ENCODE measurements at places on chromosomes 12 and 14.

DNA sequence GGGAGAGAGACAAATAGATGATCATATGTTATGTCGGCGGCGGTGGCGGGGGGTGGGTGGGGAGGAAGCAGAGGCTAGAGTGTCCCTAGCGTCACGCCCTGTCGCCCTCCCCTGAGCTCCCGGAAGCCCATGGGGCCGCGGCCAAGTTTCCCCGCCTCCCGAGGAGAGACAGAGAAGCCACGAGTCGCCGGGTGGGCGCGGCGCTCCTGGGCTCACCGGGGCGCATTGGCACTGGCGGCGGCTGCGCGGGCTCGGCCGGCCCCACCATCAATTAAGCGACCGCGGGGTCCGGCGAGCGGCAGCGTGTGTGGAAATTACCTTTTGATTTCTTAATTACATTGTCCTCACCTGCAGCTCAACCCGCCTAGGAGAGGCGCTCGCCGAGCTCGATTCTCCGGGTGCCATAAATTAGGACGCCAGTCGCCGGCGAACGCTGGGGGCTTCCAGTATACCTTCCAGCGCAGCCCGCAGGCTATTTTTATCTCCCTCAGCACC, 119.9 kb upstream of the LHX5 start:
- no peak for DNase-seq

- DNase-seq = no peak
Measured at GRCh38 chr12:16785524-16785923, 179.6 kb upstream of the LMO3 start.

GRCh38 chr14:74712499-74713394, at the start of the genes AREL1 and FCF1:
Gene AREL1, minus strand, starts transcription at chr14:74713080. Its CDS starts 27,465 bp downstream, at chr14:74685615.
Gene FCF1, plus strand, starts transcription at chr14:74713144. Its CDS starts 54 bp downstream, at chr14:74713198.
- DNase-seq = peak; percentile 93

- peak; percentile 84 for DNase-seq
Measured at GRCh38 chr14:75654127-75654732, 6.4 kb downstream of the ERG28 start.

DNA sequence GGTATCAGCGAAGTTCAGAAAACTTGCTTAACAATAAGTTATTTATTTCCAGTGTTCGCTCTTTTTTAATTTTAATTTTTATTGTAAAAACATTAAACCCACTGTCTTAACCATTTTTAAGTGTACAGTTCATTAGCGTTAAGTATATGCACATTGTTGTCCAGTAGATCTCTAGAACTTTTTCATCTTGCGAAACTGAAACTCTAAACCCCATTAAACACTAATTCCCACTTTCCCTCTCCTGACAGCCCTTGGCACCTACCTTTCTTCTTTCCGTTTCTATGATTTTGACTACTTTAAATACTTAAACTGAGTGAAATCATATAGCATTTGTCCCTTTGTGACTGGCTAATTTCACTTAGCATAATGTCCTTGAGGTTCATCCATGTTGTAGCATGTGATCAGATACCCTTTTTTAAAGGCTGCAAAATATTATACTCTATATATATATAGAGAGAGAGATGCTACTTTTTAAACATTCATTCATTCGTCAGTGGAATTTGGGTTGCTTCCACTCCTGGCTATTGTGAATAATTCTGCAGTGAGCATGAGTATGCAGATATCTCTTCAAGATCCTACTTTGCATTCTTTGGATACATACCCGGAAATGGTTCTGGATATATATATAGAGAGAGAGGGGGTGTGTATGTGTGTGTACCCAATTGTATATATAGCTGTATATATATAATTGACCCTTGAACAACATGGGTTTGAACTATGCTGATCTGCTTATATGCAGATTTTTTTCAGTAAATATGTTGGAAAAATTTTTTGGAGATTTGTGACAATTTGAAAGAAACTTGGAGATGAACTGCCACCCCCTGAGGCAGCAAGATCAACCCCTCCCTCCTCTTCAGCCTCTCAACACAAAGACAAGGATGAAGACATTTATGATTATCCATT, 74.7 kb upstream of the EVL start:
- DNase-seq = no peak

DNA sequence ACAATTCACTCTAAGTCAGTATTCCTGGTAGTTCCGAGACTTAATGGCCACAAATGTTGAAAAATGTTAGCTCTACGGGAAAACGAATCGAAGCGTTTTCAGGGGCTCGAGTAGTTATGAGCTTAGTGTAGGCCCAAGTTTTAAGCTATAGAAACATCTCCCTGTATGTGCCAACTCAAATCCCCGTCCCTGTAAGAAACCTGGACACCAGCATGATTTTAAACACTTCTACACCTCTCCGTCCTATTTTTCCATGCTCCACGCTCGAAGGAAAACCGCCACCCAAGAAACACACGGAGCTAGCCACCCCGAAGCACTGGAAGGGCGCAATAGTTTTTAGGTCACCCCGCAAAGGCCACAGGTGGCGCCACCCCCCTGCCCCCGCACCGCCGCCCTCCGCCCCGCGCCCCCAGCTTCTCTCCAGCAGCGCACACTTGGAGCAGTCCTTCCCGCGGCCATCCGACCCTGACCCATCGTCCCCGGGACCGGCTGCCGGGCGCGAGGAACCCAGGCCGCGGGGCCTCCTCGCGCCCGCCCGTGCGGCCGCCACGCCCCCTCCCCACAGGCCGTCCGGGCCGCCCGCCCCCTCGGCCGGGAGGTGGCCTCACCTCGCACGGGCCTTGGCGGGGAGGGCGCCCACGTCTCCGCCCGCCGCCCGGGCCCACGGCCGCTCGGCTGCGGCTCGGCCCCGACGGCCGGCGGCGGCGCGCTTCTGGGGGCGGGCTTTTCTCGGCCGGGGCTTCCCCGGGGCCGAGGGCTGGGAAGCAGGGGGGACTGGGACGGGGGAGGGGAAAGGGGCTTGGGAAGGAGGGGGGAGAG, 522 bp downstream of the R3HDM2 start:
- no peak for DNase-seq

GRCh38 chr14:34592623-34593022, 37.3 kb downstream of the SNX6 start:
- no peak for DNase-seq

GRCh38 chr12:45962553-45963325, 27.6 kb downstream of the SCAF11 start:
- no peak for DNase-seq

DNA sequence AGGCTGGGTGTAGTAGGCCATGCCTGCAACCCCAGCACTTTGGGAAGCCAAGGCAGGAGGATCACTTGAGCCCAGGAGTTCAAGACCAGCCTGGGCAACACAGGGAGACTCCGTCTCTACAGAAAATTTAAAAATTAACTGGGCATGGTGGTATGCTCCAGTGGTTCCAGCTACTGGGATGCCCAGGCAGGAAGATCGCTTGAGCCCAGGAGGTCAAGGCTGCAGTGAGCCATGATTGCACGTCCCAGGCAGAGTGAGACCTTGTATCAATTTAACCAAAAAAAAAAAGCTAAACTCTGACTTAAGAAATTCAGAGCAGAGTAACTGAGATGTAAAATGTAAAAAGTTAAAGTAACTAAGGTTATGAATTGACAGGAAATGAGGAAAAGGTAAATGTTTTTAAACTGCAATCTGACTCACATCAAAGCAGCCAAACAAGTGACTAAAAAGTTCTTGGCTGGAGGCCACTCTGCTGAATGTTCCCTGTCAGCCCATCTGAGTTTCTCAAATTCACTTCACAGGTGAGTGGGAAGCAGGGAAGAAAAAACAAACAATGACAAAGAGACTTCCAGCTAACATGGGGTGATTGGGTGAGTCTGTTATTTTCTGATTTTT, 21.3 kb downstream of the PRKD1 start:
- DNase-seq = no peak

- peak; percentile 72 for DNase-seq
Measured at GRCh38 chr14:76924371-76925096, 98.3 kb downstream of the LRRC74A start.

- peak; percentile 88 for DNase-seq
Measured at GRCh38 chr14:104677512-104678332, 11.7 kb upstream of the INF2 start.

DNA sequence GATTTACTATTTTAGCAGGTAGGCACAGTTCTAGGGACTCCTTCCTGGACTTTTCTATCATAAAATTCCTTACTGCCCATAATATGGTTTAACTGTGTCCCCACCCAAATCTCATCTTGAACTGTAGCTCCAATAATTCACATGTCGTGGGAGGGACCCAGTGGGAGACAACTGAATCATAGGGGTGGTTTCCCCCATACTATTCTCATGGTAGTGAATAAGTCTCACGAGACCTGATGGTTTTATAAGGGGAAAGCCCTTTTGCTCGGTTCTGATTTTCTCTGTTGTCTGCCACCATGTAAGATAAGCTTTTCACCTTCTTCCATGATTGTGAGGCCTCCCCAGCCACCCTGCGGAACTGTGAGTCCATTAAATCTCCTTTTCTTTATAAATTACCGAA, 10.0 kb upstream of the ETV6 start:
- DNase-seq = no peak

DNA sequence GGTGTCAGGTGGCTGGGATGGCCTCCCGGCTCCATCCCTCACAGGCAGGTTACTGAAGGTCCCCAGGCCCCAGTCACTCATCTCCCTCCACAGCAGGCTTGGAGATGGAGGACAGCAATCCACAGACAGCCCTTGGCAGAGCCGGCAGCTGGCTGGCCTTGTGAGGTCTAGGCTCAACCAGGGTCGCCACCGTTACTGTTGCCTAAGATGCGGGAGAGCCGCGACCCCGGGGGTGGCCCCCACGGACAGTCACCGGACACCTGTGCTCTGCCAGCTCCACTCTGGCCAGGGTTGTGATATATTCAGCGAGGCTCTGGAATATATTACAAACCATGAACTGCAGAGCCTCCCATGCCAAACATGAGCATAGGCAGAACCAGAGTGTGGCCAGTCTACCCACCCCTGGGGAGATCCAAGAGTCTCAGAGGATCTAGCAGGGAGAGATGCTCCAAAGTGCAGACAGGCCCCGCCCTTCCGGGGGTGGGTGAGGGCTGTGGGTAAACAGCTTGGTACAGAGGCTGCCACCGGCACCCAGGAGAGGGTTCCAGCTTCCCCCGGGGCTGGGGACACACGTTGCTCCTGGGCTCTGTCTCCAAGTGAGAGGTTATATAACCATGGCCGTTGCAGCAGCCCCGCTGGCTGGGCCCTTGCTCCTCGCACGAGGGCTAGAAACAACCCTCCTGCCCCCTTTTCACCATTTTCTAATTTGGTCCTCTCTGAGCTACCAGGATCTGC, 55.9 kb upstream of the DIO3 start:
- peak; percentile 16 for DNase-seq

DNA sequence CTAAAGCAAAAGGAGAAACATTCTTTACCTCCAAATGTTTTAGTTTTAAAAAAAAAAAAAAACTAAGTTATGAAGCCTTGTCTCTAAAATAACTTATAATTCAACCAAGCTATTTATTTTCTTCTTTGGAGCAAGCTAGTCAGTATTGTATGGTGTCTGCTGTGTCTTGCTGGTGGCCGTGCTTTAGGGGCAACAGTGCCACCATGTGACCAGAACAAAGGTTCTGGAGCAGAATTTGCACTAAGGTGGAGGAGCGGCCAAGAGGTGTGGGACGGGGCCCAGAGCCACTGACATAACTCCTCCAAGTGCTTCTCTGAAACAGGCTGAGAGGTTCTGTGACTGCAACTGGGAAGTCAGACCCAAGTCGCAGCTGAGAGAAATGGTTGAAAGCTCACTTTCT, 4.5 kb downstream of the FICD start:
- DNase-seq = no peak

DNA sequence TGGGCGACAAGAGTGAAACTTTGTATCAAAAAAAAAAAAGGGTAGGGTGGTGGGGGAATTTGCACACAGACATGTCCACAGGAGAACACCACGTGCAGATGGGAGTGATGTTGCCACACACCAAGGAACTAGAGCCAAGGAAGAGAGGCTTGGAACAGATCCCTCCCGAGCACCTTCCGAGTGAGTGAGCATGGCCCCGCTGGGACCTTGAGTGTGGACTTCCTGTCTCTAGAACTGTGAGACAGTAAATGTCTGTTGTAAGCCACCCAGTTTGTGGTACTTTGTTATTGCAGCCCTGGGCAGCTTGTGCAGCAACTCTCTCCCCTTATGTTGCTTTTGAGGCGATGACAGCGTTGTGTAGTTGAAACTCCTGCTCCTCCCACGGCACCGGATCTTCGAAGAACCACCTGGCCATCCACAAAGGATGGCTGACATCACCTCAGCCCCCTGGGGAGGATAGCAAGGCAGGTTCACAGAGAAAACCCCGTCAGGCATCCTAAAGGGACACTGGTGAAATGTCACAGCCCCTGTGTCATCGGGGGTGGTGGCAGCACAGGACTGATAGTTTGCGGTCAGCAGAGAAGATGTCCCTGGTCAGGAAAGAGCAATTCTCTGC, 54.7 kb upstream of the PLEKHG3 start:
- peak; percentile 17 for DNase-seq

GRCh38 chr12:52442600-52443061, 8.5 kb upstream of the KRT75 start:
- no peak for DNase-seq

DNA sequence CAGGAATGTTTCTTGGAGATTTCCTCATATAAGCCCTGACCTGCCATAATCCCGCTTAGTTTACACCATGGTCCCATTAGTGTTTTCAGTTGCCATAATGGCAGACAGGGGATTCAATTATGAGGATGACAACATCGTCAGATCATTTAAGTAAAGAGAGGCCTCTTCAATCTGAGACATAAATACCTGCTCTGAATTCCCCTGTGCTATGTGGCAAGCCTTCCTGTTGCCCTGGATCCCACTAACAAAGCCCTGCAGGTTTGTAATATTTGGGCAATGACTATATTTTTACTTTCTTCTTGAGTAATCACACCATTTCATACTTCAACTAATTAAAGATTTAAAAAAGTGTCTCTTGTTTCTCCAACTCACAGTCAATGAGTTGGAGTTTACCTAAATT, 108.9 kb downstream of the TRAFD1 start:
- no peak for DNase-seq

DNA sequence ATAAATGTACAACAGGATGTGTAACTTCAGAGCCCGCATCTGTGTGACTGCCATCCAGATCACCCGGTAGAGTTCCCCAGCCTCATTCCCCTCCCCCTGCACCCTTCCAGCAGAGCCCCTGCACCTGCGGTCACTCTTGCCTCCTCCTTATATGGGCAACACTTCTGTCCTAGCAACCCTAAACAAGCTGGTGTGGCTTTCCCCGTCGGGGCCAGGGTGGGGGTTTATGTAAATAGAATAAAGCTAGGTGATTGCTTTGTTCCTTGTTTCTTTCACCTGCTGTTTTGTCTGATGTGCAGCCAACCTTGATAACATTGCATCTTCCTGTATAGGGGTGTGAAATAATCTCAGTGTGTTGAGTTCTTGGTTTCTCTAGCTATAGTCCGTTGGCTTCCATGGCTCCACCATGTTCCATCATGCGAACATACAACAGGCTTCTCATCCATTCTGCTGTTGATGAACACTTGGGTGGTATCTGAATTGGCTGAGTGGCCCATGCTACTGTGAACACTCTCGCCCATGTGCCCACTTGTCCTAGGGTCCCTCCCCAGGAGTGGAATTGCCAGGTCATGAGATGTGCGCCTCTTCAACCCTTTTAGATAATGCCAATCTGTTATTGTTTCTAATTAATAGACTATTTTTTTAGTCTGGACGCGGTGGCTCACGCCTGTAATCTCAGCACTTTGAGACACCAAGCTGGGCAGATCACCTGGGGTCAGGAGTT, 102.2 kb downstream of the KIF26A start:
- no peak for DNase-seq

All from right hindlimb (tissue), 1 donor.